ENCODE measurements at places on chromosomes 4 and X.
A peak's percentile ranks its signal among the peaks of the same experiment; 100 is the strongest.

DNA sequence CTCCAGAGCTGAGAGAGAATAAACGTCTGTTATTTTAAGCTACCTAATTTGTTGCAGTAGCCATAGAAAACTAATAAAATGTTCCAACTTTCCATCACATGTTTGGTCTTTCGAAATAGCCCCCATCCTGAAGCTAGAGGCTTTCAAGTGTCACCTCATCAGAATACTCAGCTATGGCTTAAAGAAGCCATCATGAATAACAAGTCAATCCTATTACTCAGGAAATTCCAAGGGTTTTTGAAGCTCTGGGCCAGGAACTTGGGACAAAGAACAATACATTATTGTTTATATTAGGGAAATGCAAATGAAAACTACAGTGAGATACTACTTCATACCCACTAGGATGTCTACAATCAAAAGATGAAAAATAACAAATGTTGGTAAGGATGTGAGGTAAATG is 42.2 kb downstream of the TBCK start:
- DNase-seq, result no peak

- DNase-seq, result no peak
Measured at GRCh38 chr4:185862340-185862739, 50.3 kb upstream of the SORBS2 start.

- no peak for DNase-seq
Measured at GRCh38 chrX:18793601-18794089, 86.2 kb downstream of the PPEF1 start.

GRCh38 chrX:124433186-124433585 is 86.8 kb downstream of the SH2D1A start:
- DNase-seq, result no peak

- no peak for DNase-seq
Measured at GRCh38 chr4:5469151-5469775, 239.1 kb downstream of the EVC2 start.

DNA sequence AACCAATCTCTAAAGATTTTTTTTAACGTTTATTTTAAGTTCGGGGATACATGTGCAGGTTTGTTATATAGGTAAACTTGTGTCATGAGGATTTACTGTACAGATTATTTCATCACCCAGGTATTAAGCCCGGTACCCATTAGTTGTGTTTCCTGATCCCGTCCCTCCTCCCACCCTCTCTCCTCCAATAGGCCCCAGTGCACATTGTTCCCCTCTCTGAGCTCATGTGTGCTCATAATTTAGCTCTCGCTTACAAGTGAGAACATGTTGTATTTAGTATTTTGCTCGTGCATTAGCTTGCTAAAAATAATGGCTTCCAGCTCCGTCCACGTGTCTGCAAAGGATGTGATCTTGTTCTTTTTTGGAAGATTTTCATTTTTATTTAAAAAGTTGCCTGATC is 2309.4 kb upstream of the AGA start:
- no peak for DNase-seq

GRCh38 chr4:118032691-118033090 is 1.6 kb upstream of the NDST3 start:
- no peak for DNase-seq

DNA sequence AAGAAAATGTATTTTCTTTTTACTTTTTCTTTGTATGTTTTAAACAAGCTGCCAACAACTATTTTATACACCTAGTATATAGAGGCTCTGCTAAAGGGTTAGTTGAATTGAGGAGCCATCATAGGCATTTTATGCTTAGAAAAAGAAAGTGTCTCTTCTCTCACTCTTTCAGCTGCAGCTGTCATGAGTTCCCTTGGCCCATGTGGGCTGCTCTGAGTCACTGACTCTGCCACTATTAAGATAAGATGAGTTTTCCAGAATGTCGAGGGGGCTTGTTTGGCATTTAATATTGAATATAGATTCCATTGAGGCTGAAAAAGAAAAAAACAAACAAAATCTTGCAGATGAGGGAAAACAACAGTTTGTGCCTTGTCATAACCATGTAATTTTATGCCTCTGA is 126.0 kb upstream of the PAQR3 start:
- no peak for DNase-seq

GRCh38 chrX:119228512-119229252 is 7.4 kb upstream of the PGRMC1 start:
- DNase-seq, result no peak

GRCh38 chr4:81756973-81757372 is 285.3 kb upstream of the RASGEF1B start:
- no peak for DNase-seq

DNA sequence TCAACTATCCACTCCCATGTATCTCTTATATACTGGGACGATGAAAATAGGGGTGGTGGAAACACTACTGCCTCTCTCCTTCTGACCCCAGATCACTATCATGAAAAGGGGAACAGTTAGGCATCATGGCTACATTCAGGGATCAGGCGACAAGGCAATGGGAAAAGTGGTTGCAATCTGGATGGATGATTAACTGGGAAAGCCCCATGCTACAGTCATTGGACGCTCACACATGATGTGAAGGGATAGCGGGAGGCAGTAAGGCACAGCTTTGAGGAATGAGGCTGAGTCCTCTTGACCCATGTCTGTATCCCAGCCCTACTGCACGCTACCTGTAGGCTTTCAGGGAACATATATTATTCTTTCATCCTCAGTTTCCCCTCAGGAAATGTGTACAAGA is 10.2 kb downstream of the GASK1B start:
- no peak for DNase-seq

- DNase-seq, result no peak
Measured at GRCh38 chr4:86918539-86919072, 16.2 kb upstream of the AFF1 start.

DNA sequence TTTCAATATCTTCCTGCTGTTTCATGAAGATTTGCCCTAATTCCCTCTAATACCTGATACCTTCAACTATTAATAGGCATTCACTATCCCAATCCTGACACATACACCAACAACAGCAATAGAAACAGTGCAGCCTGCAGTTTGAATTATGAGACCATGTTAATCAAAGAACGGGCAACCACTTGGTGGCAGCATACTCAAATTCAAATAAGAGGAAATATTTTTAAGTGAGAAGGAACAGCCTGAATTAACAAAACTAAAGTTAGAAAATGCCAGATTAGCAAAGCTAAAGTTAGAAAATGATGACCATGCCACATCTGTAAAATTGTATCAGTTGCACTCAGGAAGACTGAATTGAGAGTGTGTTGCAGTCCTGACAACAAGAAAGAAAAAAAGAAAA is 204.9 kb downstream of the SMARCA1 start:
- DNase-seq, result no peak

GRCh38 chr4:159117564-159117963 is 14.7 kb downstream of the RAPGEF2 start:
- DNase-seq, result no peak

DNA sequence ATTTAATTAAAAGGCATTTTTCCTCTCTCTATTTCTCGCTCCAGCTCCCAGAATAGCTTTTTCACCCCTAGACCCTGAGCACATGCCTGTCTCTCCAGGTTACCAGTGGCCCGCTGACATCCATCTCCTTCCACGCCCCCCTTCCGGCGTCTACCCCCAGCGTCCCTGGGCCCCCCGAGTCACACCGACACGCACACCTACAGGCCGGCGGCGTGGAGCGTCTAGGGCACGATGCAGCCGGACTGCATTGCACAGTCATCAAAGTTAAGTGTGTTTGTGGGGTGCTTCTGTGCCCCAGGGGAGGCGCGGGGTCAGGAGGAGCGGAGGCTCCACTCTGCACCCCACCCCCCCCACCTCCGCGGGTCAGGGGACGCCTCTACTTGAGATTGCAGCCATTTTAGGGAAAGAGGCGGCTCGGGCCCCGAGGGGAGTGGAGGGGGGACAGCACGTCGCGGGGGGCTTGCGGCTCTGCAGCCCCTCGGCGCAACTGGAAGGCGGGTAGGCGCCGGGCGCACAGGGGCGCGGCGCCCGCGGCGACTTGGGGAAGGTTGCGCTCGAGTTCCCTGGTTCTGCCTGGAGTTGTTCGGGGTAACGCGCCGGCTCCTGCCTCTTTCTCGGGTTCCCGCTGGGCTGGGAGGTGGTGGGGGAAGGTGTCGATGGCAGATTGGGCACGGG is 112.7 kb downstream of the DHX15 start:
- no peak for DNase-seq

DNA sequence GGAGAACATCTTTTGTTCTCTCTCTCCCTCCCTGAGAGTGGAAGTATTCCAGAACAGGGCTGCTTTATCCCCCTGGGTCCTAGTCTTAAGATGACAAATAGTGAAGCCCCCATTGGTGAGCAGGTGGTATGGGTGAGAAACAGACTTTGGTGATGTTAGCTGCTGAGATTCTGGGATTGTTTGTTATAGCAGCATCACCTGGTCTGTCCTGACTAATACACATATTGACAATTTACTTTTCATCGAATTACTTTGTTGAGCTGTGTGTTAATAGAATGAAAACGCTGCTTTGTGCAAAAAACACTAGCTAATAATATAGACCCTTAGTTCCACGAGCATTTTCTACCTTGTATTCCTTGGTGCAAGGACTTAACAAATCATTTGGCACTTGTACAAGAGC is 133.5 kb downstream of the ASMT start:
- DNase-seq, result no peak

DNA sequence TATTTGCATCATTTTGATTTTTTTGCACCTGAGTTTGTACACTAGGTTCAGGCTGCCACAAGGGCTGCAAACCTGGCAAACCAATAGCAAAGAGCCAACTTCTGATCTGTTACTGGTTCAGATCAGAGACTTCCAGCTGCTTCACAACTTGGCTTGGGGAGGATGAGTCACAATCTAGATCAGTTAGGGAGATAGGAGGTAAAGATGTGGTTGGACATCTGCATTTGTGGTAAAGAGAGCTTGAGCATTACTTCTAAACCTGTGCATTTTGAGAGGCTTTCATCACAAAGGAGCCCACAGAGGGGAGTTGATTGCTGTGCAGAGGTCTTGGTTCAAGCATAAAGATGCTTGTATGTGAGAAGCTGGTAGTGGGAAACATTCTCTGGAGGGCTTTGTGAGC is 34.5 kb downstream of the LINC00632 start:
- DNase-seq, result no peak

- DNase-seq, result no peak
Measured at GRCh38 chrX:13220916-13221315, 98.9 kb downstream of the ATXN3L start.

DNA sequence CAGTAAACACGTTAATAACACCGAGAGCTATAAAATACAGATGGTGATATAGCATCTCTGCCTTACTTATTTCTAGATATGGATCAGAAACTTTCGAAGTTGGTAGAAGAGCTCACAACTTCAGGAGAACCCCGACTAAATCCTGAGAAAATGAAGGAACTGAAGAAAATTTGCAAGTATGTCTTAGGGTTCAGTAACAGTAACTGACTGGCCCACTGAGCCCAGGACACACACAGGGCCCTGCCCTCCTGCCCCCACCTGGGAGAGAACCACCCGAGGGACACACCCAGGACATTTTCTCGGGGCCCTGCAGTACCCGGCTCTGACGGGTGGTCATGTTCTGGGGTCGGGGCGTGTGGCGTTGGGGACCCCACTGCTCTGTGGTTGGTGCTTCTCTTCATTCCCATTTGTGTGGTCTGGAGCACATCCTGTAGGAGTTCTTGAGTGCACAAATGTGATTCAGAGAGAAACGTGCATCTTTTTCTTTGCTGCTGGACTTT is 1.1 kb downstream of the UVSSA start:
- DNase-seq, result no peak

DNA sequence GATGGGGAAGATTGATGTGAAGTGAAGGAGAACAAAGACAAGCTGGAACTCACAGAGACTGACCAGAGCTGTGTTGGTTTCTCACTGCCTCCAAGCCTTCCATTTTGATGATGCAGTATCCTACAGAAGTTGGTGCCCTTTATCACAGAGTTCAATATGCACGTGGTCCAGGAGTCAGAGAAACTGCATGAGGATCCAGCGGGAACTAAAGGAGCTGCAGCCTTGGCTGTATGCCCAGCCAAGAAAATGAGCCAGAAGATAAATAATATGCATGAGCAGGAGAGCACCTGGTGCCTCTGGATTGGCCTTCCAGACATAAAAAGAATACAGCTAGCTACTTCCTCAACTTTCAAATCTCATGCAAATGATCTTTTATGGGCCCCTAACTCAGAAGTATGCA is 44.3 kb upstream of the DCLK2 start:
- no peak for DNase-seq

DNA sequence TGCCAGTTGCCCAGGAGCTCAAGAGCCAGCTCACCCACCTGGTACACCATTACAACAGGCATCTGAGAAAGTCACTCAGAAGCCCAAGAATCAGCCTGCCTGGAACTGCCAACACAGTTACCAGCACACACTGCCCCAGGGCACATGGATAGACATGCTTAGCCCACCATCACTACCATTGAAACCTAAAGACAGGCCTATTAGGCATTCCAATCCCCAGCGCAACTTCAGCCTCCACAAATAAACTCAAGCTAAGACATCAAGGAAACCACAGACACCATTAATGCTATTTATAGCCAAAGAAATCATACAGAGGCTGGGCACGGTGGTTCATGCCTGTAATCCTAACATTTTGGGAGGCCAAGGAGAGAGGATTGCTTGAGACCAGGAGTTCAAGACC is 42.3 kb downstream of the ATRX start:
- no peak for DNase-seq

GRCh38 chrX:53684415-53685192 is 1.9 kb downstream of the HUWE1 start:
- no peak for DNase-seq

GRCh38 chr4:113769744-113770143 is 8.2 kb upstream of the CAMK2D start:
- no peak for DNase-seq

- peak; percentile 57 for DNase-seq
Measured at GRCh38 chr4:71296945-71297344, 41.9 kb upstream of the SLC4A4 start.

- no peak for DNase-seq
Measured at GRCh38 chr4:11072463-11072862, 356.2 kb downstream of the HS3ST1 start.

GRCh38 chr4:89599026-89599425 is 237.9 kb downstream of the SNCA start:
- DNase-seq, result no peak

DNA sequence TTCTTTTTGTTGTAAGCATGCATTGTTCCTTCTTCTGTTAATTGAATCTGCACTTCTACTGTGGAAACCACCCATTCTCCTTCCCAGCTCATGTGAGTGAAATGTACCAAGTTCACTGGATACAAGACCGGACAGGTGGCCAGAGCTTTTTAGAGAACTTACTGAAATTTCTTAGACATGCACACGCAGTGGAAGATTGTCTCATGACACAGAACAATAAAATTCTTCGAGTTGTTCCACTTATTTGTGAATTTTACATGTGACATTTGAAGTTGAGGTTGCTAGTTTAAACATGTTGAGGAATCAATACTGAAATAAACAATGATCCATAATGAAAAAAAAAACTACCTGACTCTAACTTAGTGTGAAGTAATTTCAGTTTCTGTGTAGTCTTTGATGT is 568.0 kb downstream of the TECRL start:
- DNase-seq, result no peak

GRCh38 chr4:74800310-74800709 is 6.0 kb upstream of the BTC start:
- no peak for DNase-seq

GRCh38 chr4:3361896-3362295 is 69.1 kb downstream of the RGS12 start:
- no peak for DNase-seq

GRCh38 chr4:176611951-176612350 is 180.8 kb downstream of the VEGFC start:
- no peak for DNase-seq

- DNase-seq, result no peak
Measured at GRCh38 chr4:107950746-107951540, 19.6 kb downstream of the CYP2U1 start.
